ENCODE measurements at places on chromosomes 16 and 17.

DNA sequence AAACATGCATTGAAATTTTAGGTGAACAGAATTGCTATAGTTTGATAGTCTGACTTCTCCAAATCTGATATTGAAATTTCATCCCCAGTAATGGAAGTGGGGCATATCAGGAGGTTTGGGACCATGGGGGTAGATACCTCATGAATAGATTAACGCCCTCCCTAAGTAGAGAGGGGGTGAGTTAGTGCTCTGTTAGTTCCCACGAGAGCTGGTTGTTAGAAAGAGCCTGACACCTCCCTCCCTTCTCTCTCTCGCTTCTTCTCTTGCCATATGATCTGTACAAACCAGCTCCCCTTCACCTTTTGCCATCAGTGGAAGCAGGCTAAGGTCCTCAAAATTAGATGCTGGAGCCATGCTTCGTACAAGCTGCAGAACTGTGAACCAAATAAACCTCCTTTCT, 78.8 kb downstream of the BRIP1 start:
- no peak for DNase-seq

GRCh38 chr16:29911676-29912010, 11.4 kb downstream of the ASPHD1 start:
- no peak for DNase-seq

- no peak for DNase-seq
Observed at GRCh38 chr16:57653936-57654335, 14.2 kb upstream of the ADGRG3 start.

DNA sequence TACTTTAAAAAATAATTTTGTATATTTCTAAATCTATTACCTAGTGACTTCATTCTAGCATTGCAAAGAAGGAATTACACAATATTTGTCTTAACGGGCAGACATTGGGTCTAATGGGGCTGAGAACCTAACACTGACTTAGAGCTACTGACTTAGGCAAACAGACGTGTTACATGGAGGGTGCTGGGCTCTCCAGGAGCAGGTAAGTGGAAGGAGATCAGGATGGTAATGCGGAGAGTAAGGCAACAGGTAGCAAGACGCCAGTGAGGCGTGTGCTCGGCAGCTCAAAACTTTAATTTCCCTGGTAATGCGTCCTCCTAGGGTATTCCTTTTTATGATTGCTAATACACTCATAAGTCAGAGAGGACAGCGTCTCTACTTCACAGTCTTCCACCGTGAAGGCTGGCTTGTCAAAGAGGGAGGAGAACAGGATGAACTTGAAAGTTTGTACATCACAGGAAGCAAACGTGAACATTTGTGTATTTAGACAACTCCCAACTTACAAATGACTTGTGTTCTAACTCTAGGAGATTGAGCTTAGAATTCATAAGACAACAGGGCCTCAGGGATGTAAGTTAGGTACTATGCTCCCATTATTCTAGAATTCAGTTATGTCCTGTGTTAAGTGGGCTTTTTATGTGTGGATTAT, 4.6 kb downstream of the KRT28 start:
- DNase-seq = no peak

- DNase-seq = no peak
Observed at GRCh38 chr16:77059446-77059845, 131.5 kb upstream of the MON1B start.

- no peak for DNase-seq
Observed at GRCh38 chr16:10156099-10156498, 26.1 kb downstream of the GRIN2A start.

- DNase-seq = no peak
Observed at GRCh38 chr17:11221196-11221595, 19.8 kb upstream of the SHISA6 start.

- DNase-seq = no peak
Observed at GRCh38 chr17:54153423-54153822, 330.7 kb downstream of the KIF2B start.

DNA sequence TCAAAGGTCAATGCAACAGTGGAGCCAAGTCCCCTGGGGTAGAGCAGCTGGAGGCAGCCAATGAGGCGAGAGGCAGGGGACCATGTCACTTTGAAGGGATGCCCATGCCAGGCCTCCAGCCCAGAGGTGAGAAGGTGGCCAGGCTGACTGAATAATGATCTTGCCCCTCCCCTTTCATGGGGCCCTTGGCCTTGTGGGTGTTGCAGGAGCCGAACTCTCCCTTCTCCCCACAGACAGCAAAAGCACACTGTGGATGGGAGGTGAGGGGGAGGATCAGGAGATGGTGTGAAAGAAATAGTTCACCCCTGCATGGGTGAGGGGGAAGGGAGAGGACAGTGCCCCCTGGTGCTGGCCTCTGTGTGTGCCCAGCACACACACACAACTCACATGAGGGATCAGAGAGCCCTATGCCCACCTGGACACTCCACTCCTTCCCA, 15.8 kb upstream of the TBX21 start:
- DNase-seq = no peak

DNA sequence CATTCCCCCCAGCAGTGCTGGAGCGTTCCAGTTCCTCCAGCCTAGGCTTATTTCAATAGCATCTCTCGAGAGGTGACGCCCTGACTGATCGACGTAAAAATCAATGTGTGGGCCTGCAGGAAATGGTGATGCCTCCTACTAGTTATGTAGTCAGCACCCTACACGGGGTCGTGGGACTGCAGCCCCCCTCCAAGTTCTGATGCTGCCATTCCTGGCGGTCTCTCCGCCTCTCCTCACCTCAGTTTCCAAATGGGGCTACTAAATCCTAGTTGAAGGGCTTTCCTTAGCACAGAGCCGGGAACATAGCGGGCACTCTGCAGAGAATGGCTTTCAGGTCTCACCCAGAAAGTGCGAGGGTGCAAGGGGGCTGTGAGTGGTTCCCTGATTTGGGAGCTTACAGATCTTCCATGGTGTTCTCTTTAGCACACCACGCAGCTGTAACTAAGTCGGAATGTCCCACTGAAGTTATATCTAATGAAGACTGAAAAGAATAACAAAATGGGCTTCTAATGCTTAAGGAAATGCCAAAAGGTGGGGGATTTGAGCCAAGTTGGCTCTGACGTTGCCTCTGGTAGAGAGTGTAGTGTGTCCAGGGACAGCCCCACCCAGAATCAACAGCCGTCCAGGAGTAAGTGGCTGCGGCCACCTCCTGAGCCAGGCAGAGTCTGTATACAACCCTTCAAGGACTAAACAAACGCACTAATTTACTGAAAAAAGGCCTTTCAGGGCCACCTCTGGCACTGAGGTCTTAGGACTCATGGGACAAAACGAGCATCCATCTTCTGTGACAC, 299.7 kb upstream of the FOXF1 start:
- no peak for DNase-seq

- no peak for DNase-seq
Observed at GRCh38 chr17:64147110-64148016, 17.4 kb upstream of the ERN1 start.

GRCh38 chr17:57784226-57784895, 39.3 kb upstream of the CCDC182 start:
- no peak for DNase-seq

DNA sequence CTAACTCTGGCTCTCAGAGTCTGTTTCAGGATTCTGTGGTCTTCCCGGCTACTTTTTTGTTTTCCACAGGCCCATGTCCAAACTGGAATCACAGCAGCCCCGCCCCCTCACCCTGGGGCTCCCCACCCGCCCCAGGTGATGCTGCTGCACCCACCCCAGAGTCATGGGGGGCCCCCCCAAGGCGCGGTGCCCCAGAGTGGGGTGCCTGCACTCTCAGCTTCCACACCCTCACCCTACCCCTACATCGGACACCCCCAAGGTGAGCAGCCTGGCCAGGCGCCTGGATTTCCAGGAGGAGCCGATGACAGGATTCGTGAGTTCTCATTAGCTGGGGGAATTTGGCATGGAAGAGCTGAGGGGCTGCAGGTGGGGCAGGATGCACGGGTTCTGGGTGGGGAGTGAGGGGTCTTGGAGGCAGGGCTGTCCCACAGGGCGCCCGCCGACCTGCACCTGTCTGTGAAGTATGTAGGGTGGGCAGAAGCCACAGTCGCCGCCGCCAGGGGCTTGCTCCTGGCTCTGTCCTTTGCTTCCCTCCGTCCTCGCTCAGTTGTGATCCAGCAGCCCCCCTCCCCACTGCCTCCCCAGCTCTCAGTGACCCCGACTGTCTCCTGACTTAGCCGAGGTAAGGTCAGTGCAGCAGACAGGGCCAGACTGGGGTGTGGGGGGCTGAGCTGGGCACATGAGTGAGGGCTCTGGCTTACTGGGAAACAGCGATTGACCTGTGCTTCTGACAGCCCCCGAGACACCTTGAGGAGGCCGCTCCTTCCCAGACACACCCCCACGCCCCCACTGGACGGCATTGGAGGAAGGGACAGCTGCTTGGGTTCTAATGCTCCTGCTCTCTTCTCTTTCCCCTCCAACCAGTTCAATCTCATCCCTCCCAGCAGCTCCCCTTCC, 10.0 kb downstream of the TUFM start:
- no peak for DNase-seq

DNA sequence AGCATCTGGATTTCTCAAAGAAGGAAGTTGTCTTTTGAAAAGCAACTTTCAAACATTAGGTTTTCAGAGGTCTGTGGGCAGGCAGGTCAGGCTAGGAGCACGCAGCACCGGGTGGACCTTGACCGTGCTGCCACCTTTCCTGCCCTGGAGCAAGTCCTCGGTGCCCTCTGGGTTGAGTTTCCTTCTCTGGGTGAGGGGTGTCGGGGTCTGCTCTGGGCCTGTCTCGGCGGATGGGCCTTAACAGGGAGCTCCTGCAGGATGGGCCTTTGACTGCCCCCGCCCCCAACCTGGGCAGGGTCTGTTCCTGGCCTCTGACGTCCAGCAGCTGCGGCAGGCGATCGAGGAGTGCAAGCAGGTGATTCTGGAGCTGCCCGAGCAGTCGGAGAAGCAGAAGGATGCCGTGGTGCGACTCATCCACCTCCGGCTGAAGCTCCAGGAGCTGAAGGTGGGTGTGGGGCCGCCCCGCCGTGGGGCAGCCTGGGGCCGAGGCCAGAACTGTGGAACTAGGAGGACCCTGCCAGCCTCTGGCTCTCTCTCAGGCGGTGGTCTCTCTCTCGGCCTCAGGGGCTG, 8.7 kb downstream of the DEF8 start:
- no peak for DNase-seq

DNA sequence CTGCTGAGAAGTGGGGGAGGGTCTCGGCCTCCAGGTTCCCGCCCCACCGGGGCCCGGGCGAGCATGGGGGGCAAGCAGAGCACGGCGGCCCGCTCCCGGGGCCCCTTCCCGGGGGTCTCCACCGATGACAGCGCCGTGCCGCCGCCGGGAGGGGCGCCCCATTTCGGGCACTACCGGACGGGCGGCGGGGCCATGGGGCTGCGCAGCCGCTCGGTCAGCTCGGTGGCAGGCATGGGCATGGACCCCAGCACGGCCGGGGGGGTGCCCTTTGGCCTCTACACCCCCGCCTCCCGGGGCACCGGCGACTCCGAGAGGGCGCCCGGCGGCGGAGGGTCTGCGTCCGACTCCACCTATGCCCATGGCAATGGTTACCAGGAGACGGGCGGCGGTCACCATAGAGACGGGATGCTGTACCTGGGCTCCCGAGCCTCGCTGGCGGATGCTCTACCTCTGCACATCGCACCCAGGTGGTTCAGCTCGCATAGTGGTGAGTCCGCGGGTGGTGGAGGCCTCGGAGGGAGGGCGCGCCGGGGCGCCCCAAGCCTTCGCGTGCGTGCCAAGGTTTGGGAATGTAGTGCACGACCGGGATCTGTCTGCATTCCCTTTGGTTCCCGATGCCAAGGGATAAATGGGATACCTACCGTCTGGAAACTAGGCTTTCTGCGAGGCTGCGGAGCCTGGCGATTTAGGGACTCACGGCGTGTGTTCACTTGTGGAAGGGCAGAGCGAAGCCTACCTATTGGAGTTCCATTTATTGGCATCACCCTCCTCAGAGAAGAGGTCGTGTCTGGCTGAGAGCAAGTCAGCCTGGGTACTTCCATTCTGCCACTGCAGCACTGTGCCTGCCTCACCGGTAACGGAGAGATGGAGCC, 1.0 kb downstream of the ZNRF1 start:
- no peak for DNase-seq

- no peak for DNase-seq
Observed at GRCh38 chr16:84879569-84880487, 60.0 kb downstream of the CRISPLD2 start.

DNA sequence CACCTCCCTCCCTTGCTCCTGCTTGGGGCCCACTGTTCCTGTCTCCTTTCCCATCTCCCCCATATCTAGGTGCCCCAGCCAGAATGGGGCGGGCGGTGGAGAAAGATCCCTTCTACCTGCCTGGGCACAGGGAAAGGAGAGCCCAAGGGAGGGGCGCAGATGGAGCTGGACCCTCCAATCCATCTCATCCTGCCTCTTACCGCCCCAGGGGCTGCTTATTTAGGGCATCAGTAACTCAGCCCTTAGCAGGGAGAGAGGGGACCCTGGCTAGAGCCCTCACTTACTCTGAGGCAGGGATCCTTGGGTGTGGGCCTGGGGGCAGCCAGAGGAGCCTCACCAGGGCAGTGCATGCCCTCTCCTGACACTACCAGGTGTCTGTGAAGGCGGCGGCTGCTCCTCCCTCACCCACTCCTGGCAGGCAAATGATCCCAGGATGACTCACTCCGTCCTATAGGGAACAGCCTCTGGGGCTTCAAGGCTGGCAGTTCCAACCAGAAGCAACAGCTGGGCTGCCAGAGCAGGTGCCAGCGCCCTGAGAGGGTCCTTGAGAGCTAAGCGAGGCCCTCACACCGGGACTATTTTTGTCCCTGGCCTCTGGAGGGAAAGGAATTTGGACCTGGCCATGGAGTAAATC, 16.3 kb upstream of the BCAR1 start:
- DNase-seq = peak; percentile 50

Data from NCI-H187 treated with DMSO at 0.1 percent for 48 hours (cell line).